ENCODE measurements at places on chromosomes 5 and 9.

GRCh38 chr9:84917366-84918070, 248.0 kb downstream of the NTRK2 start:
- H3K27me3 ChIP-seq: peaks cover 3% of the 10 kb centered on the region
- no peaks in the 10 kb centered on the region for H3K36me3 ChIP-seq
- DNase-seq: no peak
- no peak overlapping the region for H3K4me3 ChIP-seq
- no peaks in the 10 kb centered on the region for H3K4me1 ChIP-seq

DNA sequence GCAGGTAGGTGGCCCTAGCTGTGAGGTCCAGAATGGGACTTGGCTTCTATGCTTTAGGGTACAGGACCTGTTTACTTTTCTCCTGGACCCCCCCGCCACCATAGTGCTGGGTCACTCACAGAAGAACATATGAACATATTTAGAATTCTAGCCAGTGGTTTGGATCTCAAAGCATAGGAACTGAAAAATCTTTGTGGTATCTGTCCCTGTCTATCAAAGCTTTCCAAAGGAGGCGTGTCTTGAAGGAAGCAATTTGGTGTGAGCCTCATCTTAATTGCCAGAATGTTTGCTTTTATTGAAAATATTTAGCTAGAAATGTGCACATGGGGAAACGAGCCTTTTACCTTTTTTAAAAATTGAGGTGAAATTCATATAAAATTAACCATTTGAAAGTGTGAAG, 6.2 kb downstream of the PHF2 start:
- H3K4me3 ChIP-seq: peak overlapping the region; percentile 2
- no peak for DNase-seq
- peaks cover 4% of the 10 kb centered on the region for H3K36me3 ChIP-seq
- no peaks in the 10 kb centered on the region for H3K27me3 ChIP-seq
- peaks cover 51% of the 10 kb centered on the region for H3K4me1 ChIP-seq

GRCh38 chr5:59097116-59097515, 514.2 kb downstream of the RAB3C start:
- peaks cover 3% of the 10 kb centered on the region for H3K4me1 ChIP-seq
- no peak overlapping the region for H3K27ac ChIP-seq
- H3K36me3 ChIP-seq: no peaks in the 10 kb centered on the region
- H3K27me3 ChIP-seq: no peaks in the 10 kb centered on the region
- DNase-seq: no peak
- H3K4me3 ChIP-seq: no peak overlapping the region

DNA sequence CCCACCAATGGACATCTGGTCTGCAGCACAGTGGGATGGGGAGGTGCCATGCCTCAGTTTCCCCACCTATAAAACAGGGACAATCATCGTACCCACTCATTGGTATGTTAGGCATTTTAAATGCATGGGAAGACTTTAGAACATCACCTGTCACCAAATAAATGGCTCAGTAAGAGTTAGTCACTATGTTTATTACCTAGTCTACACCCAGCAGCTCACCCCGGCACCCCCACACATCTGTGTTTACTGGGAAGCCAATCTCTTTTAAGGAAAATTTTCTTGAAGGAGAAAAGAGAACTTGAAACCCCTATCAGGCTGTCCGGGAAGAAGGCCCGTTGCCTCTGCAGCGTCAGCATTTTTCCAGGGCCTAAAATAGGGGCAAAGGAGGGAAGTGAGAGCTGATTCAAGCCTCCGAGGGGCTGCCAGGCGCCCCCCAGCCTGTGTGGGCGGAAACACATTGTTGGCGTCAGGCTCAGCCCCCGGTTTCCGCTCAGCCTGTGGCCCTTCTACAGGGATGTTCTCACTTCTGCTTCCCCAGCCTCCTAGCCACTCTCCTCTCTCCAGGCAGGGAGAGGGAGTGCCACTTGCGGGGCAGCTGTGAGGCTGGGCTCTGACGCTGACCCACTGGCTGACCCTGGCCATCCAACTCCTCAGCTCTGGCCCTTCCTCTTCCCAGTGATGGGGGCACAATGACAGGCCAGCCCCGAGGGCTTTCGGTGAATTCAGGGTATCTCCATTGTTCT, 4.6 kb downstream of the CSF1R start:
- DNase-seq: no peak
- peaks cover 34% of the 10 kb centered on the region for H3K27me3 ChIP-seq
- H3K27ac ChIP-seq: no peak overlapping the region
- peaks cover 5% of the 10 kb centered on the region for H3K4me1 ChIP-seq

GRCh38 chr5:164244-164643, 27.1 kb upstream of the LRRC14B start:
- peaks cover 3% of the 10 kb centered on the region for H3K4me1 ChIP-seq
- DNase-seq: no peak
- no peaks in the 10 kb centered on the region for H3K27me3 ChIP-seq
- no peak overlapping the region for H3K4me3 ChIP-seq

- H3K4me1 ChIP-seq: no peaks in the 10 kb centered on the region
- DNase-seq: peak; percentile 43
- H3K36me3 ChIP-seq: no peaks in the 10 kb centered on the region
- H3K27me3 ChIP-seq: no peaks in the 10 kb centered on the region
- no peak overlapping the region for H3K4me3 ChIP-seq
Measured at GRCh38 chr5:31809050-31809870, 170.3 kb downstream of the PDZD2 start.

GRCh38 chr9:77883133-77883532, 148.5 kb downstream of the GNAQ start:
- peaks cover 37% of the 10 kb centered on the region for H3K4me1 ChIP-seq
- H3K27ac ChIP-seq: no peak overlapping the region
- H3K36me3 ChIP-seq: no peaks in the 10 kb centered on the region
- no peak overlapping the region for H3K4me3 ChIP-seq

DNA sequence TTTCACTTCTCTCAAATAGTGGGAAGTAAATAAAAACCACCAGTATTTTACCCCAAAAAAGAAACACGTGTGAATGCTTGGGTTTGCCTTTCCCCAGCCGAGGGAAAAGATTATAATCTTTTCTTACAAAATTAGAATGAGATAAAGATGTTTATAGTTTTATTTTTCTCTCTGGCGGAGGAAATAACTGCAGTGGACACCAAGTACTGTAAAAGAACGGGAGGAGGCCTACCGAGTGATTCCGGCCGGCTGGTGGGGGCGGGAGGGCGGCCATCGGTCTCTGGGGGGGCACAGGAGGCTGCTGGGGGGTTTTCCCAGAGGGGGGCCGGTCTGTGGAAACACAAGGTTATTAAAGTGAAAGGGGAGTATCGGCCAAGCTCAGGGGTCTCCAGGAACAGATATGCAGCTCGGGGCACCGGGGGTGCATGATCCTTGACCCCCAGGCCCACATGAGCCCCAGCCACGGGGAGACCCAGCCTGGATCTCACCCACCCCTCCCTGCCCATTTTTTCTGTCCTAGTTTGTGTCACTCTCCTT, 29.4 kb downstream of the LCP2 start:
- no peak overlapping the region for H3K27ac ChIP-seq
- peaks cover 58% of the 10 kb centered on the region for H3K27me3 ChIP-seq
- H3K4me1 ChIP-seq: peaks cover 2% of the 10 kb centered on the region
- DNase-seq: no peak
- no peaks in the 10 kb centered on the region for H3K36me3 ChIP-seq

GRCh38 chr9:96100385-96101300, 201.3 kb downstream of the HSD17B3 start:
- DNase-seq: no peak
- H3K27ac ChIP-seq: no peak overlapping the region
- peaks cover 4% of the 10 kb centered on the region for H3K36me3 ChIP-seq
- H3K4me1 ChIP-seq: peaks cover 1% of the 10 kb centered on the region

- no peak overlapping the region for H3K27ac ChIP-seq
- no peaks in the 10 kb centered on the region for H3K36me3 ChIP-seq
- H3K4me3 ChIP-seq: no peak overlapping the region
- DNase-seq: no peak
- H3K27me3 ChIP-seq: peaks cover 31% of the 10 kb centered on the region
Measured at GRCh38 chr9:135332516-135332915, 147.1 kb upstream of the PPP1R26 start.

DNA sequence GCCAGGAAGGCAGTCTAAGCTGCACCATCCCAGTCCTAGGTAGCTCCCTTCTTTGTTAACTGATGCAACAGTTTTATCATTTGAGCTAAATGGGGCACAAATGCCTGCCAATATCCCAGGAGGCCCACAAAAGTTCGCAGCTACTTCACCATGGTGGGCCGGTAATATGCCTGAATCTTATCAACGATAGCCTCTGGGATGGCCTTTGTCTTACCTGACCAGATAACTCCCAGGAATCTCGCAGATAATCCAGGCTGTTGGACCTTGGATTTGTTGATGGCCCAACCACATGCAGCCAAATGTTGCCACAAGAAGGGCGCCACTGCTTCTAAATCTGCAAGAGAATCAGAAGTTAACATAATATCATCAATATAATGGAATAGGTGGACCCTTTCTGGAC, 83.8 kb upstream of the ATP10B start:
- DNase-seq: no peak
- H3K4me1 ChIP-seq: peaks cover 6% of the 10 kb centered on the region
- no peak overlapping the region for H3K27ac ChIP-seq
- no peaks in the 10 kb centered on the region for H3K27me3 ChIP-seq
- H3K36me3 ChIP-seq: no peaks in the 10 kb centered on the region

DNA sequence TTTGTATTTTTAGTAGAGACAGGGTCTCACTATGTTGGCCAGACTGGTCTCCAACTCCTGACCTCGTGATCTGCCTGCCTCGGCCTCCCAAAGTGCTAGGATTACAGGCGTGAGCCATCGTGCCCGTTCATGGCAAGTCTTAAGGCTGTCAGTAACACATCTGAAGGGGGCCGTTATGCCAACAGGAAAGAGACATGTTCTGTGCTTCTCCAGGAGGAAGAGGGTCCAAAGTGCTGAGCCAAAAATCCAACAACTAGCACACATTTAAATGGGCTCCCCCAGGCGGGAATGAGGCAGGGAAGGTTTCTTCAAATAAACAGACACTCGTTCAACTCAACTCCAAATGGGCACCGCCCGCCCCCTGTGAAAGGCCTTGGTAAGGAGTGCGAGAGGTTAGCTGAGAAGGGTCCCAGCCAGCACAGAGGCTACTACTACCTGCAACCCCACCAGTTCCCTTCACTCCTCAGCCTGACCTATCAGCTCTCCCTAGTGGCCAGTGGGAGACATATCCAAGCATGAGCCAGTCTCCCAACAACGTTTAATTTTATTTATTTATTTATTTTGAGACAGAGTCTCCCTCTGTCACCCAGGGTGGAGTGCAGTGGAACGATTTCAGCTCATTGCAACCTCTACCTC, 84.1 kb upstream of the DMRT1 start:
- DNase-seq: no peak
- H3K27ac ChIP-seq: no peak overlapping the region
- H3K4me3 ChIP-seq: no peak overlapping the region
- H3K4me1 ChIP-seq: peaks cover 19% of the 10 kb centered on the region
- H3K36me3 ChIP-seq: no peaks in the 10 kb centered on the region

GRCh38 chr9:128554155-128554862, 1.9 kb downstream of the SPTAN1 start:
- DNase-seq: no peak
- H3K27me3 ChIP-seq: peaks cover 7% of the 10 kb centered on the region
- H3K4me1 ChIP-seq: peaks cover 27% of the 10 kb centered on the region
- H3K4me3 ChIP-seq: no peak overlapping the region
- H3K27ac ChIP-seq: no peak overlapping the region

GRCh38 chr9:135810806-135811575, 96.4 kb downstream of the CAMSAP1 start:
- DNase-seq: no peak
- no peak overlapping the region for H3K27ac ChIP-seq
- peaks cover 41% of the 10 kb centered on the region for H3K36me3 ChIP-seq
- no peak overlapping the region for H3K4me3 ChIP-seq
- H3K27me3 ChIP-seq: no peaks in the 10 kb centered on the region

- peaks cover 17% of the 10 kb centered on the region for H3K4me1 ChIP-seq
- peaks cover 7% of the 10 kb centered on the region for H3K36me3 ChIP-seq
- no peak overlapping the region for H3K4me3 ChIP-seq
- DNase-seq: no peak
- H3K27ac ChIP-seq: no peak overlapping the region
Measured at GRCh38 chr5:37730896-37731455, 108.9 kb downstream of the GDNF start.

DNA sequence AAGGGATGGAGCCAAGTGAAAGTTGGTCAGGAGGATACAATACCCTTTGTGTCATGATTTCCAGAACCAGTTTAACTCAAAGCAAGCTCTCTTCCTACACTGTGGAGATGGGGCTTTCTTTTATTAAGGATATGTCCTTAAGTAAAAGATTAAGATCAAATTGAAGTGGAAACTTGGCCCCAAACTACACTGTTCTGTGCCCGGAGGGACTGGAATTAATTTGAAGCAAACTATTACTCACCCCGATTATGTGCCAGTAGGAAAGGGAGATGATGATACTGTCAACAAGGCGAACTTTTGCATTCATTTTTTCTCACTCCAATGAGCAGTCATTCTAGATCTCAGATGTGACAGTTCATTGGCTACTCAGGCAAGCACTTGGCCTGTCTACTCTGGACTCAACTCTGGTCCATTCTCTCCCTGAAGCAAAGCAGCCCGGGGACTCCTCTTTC, 186.7 kb downstream of the NTRK2 start:
- H3K4me3 ChIP-seq: no peak overlapping the region
- no peaks in the 10 kb centered on the region for H3K36me3 ChIP-seq
- H3K27me3 ChIP-seq: peaks cover 3% of the 10 kb centered on the region
- DNase-seq: no peak
- no peak overlapping the region for H3K27ac ChIP-seq
- no peaks in the 10 kb centered on the region for H3K4me1 ChIP-seq

DNA sequence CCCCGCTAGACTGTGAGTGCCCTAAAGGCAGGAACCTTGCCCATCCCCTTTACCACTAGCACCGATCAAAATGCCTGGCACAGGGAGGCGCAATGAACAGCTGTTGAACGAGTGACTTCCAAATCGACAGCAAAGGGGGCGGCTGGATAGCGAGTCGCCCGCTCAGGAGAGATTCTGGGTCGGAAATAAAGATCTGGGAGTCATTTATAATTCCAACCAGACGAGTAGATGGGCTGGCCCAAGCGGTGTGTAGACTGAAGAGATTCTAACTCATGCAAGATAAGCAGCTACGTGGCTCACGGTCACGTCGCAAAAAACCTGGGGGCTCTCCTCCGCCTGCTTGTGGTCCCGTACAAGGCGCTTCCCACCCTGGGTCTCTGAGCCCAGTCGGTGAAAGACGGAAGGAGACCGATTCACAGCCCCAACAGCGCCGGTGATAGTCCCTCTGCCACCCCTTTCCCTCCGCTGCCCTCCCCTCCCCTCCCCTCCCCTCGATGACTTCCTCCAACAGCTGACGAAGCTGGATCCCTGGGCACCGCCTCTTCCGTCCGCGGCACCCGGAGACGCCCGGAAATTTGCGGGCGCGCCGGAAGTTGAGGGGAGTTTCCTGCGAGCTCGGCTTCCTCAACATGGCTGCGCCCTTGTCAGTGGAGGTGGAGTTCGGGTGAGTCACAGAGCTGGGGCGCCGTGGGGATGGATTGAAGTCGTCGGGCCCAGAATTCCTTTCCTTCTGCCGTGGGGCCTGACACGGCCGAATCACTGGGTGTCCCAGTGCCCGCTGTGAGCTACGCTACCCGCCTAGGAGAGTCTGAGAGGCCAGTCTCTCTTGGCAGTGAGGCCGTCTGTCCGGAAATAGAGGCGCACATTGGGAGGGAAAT, at the start of gene URM1:
TSS of gene URM1 (plus strand) at position 623 of the 878 bp plus-strand sequence. CDS start at position 630, 7 bp downstream.
- H3K36me3 ChIP-seq: no peaks in the 10 kb centered on the region
- H3K4me1 ChIP-seq: peaks cover 20% of the 10 kb centered on the region
- H3K27me3 ChIP-seq: no peaks in the 10 kb centered on the region
- peak; percentile 83 for DNase-seq

GRCh38 chr5:143340891-143341685, 62.4 kb downstream of the NR3C1 start:
- no peaks in the 10 kb centered on the region for H3K4me1 ChIP-seq
- H3K27me3 ChIP-seq: no peaks in the 10 kb centered on the region
- no peak overlapping the region for H3K27ac ChIP-seq
- no peak for DNase-seq
- H3K4me3 ChIP-seq: no peak overlapping the region

- no peaks in the 10 kb centered on the region for H3K27me3 ChIP-seq
- no peaks in the 10 kb centered on the region for H3K36me3 ChIP-seq
- H3K27ac ChIP-seq: no peak overlapping the region
- DNase-seq: no peak
- no peaks in the 10 kb centered on the region for H3K4me1 ChIP-seq
Measured at GRCh38 chr9:132862533-132862932, 15.6 kb downstream of the AK8 start.

Data from progenitor cell of endocrine pancreas (in vitro differentiated cells).